ENCODE measurements at places on chromosomes 3 and 15.

GRCh38 chr15:62270216-62270921 is 105.3 kb upstream of the C2CD4B start:
- peaks cover 1% of the 10 kb centered on the region for H3K36me3 ChIP-seq
- peaks cover 9% of the 10 kb centered on the region for H3K27me3 ChIP-seq

DNA sequence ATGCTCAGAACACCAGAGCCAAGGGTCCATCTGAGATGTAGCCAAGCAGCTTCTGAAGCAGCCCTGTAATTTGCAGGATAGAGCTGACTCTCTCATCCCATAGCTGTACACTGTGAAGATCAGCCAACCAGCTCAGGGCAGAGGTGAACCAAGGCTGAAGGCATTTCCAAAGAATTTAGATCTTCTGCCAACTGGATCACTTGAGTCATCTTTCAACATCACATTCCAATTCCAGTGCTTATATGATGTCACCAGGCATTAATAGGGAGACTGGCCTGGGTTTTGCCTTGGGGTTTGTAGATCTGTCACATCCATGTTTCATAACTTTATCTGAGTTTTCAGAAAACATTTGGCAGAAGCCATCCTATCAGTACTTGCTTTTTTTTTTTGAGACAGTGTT is 98.2 kb downstream of the NR2F2 start:
- H3K4me3 ChIP-seq: no peak overlapping the region
- DNase-seq: no peak
- H3K27ac ChIP-seq: no peak overlapping the region
- no peaks in the 10 kb centered on the region for H3K36me3 ChIP-seq

GRCh38 chr3:65828706-65829105 is 210.0 kb downstream of the MAGI1 start:
- H3K4me3 ChIP-seq: no peak overlapping the region
- DNase-seq: no peak
- H3K27me3 ChIP-seq: no peaks in the 10 kb centered on the region

DNA sequence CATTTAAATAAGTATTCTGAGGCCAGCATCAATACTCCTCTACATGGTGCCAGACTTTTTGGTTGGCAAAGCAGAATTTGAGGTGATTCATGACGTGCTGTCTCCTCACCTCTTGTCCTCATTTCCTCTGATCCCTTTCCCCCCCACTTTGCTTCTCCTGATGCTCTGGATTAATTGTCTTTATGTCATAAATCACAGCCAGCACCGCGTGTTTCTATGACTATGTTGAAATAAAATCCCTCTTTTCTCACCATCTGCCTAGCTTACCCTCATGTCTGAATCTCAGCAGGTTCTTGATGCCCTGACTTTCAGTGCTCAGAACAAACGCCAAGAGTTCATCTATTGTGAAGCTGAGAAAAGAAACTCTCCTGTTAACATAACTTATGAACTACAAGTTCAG is 19.7 kb upstream of the PTPRG start:
- no peaks in the 10 kb centered on the region for H3K27me3 ChIP-seq
- H3K4me1 ChIP-seq: no peaks in the 10 kb centered on the region
- DNase-seq: no peak
- no peak overlapping the region for H3K27ac ChIP-seq
- H3K4me3 ChIP-seq: no peak overlapping the region
- no peaks in the 10 kb centered on the region for H3K36me3 ChIP-seq

DNA sequence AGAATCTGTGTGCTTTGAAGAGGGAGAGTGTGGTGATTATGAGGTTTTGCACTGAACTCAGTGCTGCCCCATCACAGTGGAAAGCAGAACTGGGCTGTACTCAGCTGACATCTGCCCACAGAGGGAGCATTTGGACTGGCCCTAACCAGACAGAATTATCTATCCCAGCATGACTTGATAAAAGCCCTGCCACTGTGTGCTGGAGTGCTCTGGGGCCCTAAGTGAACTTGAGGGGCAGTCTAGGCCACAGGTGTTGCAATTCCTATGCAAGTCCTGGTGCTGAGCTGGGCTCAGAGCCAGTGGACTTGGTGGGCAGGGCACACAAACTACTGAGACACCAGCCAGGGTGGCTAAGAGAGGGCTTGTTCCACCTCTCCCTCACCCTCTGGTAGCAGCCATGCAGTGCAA is 269.2 kb upstream of the CTNNB1 start:
- H3K36me3 ChIP-seq: no peaks in the 10 kb centered on the region
- H3K27ac ChIP-seq: no peak overlapping the region
- H3K4me1 ChIP-seq: no peaks in the 10 kb centered on the region
- H3K27me3 ChIP-seq: peaks cover 66% of the 10 kb centered on the region
- no peak for DNase-seq
- no peak overlapping the region for H3K4me3 ChIP-seq

DNA sequence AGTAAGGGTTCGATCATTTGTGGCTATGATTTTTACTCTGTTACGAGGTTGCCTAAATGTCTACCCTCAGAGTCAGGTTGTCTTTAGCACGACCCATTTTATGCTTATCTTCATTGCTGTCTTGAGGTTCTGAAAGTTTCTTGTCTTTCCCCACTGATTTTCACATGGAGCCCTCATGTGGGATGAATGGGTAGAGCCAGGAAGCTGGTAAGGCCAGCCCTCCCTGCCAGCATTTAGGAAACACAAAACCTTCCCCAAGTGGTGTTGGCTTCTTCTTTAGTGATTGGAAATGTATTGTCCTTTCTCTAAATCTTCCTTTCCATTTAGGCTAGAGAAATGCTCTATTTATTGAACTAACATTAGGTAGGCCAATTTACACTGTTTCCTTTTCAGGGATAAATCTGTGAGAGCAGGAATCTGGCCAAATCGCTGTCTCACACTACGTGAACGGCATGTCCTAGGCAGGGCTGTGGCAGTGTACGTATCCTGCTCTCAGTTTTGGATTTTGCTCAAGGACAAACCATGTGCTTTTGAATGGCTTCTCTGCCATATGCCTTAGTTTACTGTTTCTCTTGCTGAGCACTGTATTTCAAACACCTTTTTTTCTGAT is 43.7 kb downstream of the MYZAP start:
- H3K4me3 ChIP-seq: no peak overlapping the region
- H3K27me3 ChIP-seq: peaks cover 28% of the 10 kb centered on the region
- no peaks in the 10 kb centered on the region for H3K36me3 ChIP-seq

DNA sequence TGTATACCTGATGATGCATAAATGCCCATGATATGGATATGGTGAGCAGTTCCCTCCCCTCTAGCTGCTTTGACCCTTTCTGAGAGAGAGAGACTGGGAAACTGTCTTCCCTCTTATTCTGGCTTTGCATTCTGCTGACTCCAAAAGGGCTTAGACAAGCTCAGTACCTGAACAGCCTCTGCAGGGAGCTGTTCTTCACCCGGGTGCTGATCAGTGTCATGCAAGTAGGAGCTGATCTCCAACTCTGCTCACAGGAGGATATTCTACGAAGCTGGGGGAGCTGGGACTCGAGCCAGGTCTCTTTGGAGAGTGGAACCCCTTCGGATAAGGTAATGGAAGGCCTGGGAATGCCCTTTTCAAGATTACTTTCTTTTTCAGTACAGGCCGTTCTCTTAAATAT is 237.1 kb downstream of the RYR3 start:
- no peak for DNase-seq
- no peak overlapping the region for H3K4me3 ChIP-seq
- no peaks in the 10 kb centered on the region for H3K4me1 ChIP-seq
- no peaks in the 10 kb centered on the region for H3K27me3 ChIP-seq
- H3K27ac ChIP-seq: no peak overlapping the region

- H3K4me1 ChIP-seq: peaks cover 63% of the 10 kb centered on the region
- peak overlapping the region; percentile 100 for H3K4me3 ChIP-seq
- H3K36me3 ChIP-seq: peaks cover 50% of the 10 kb centered on the region
- no peaks in the 10 kb centered on the region for H3K27me3 ChIP-seq
- peak overlapping the region; percentile 99 for H3K27ac ChIP-seq
- DNase-seq: no peak
Observed at GRCh38 chr3:187744169-187745151, 808 bp downstream of the BCL6 start.

- peaks cover 41% of the 10 kb centered on the region for H3K4me1 ChIP-seq
- H3K4me3 ChIP-seq: peak overlapping the region; percentile 89
- DNase-seq: no peak
- H3K27me3 ChIP-seq: no peaks in the 10 kb centered on the region
- peaks cover 38% of the 10 kb centered on the region for H3K36me3 ChIP-seq
- peak overlapping the region; percentile 95 for H3K27ac ChIP-seq
Observed at GRCh38 chr3:133572158-133573053, 1.1 kb upstream of the CDV3 start.

- DNase-seq: no peak
- peaks cover 57% of the 10 kb centered on the region for H3K27me3 ChIP-seq
- H3K27ac ChIP-seq: no peak overlapping the region
- H3K36me3 ChIP-seq: peaks cover 2% of the 10 kb centered on the region
- H3K4me3 ChIP-seq: no peak overlapping the region
Observed at GRCh38 chr15:48966595-48967301, 3.0 kb upstream of the SHC4 start.

- no peak overlapping the region for H3K4me3 ChIP-seq
- H3K27me3 ChIP-seq: peaks cover 40% of the 10 kb centered on the region
- no peaks in the 10 kb centered on the region for H3K4me1 ChIP-seq
- H3K27ac ChIP-seq: no peak overlapping the region
- H3K36me3 ChIP-seq: no peaks in the 10 kb centered on the region
Observed at GRCh38 chr15:62546628-62547027, 381.5 kb upstream of the C2CD4B start.

DNA sequence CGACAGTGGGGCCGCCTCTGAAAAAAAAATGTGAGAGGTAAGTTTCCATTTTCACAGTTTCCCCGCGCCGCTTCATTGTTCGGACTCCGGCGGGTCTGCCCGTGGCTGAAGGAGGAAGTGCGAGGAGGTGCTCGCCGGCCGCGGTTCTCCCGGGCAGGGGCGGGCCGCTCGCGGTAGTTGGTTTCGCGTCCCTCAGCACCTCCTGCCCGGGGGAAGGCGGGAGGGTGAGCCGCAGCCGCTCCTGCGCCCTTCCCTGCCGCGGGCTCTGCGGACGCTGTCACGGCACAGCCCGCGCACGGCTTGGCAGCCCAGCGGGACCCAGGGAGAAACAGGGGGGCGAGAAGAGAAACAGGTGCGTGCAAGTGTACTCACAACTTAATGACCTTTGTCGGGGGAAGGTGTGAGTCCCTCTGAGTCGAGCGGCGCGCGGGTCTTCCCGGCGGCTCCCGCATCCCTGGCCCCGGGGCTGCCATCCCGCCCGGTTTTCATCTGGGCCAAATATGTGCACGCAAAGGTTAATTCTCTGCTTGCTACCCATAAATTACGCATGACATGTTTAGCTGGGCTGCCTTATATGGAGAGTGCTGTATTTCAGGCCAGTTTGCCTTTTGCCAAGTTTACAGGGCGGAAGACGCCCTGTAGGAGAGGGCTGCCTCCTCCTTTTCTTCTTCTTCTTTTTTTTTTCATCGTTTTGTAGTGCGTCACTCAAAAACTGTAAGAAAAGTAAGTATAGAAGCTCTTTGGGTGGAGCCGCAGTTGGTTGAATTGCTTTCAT is 514 bp downstream of the MBNL1 start:
- no peaks in the 10 kb centered on the region for H3K27me3 ChIP-seq
- H3K27ac ChIP-seq: peak overlapping the region; percentile 74
- peaks cover 51% of the 10 kb centered on the region for H3K36me3 ChIP-seq
- DNase-seq: peak; percentile 37
- H3K4me1 ChIP-seq: peaks cover 71% of the 10 kb centered on the region
- H3K4me3 ChIP-seq: peak overlapping the region; percentile 92

DNA sequence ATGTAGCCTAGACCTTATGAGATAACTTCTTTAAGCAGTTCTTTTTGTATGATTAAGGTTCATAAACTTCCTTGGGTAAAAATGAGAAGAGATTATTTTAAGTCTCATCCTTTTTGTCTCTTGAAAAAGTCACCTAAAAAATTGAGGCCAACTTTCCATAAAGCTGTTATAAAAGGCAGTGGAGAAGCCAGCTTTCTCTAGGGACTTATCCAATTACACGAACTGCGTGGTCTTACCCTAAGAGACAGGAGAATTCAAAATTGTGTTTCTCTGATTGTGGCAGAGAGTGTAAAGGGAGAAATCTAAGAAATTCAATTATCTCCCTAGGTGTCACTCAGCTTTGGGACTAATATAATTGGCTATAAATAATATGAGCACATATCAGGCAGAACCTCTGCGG is 262.0 kb downstream of the SHOX2 start:
- no peak overlapping the region for H3K27ac ChIP-seq
- no peaks in the 10 kb centered on the region for H3K36me3 ChIP-seq
- H3K4me1 ChIP-seq: no peaks in the 10 kb centered on the region
- H3K27me3 ChIP-seq: no peaks in the 10 kb centered on the region

GRCh38 chr3:42179110-42179725 is 86.8 kb downstream of the CCK start:
- H3K27me3 ChIP-seq: no peaks in the 10 kb centered on the region
- DNase-seq: no peak
- H3K4me3 ChIP-seq: no peak overlapping the region

- no peaks in the 10 kb centered on the region for H3K27me3 ChIP-seq
- DNase-seq: no peak
- peaks cover 9% of the 10 kb centered on the region for H3K4me1 ChIP-seq
- H3K27ac ChIP-seq: no peak overlapping the region
- H3K36me3 ChIP-seq: peaks cover 2% of the 10 kb centered on the region
Observed at GRCh38 chr15:70514251-70514650, 249.1 kb downstream of the UACA start.

- no peak for DNase-seq
- H3K4me3 ChIP-seq: no peak overlapping the region
- H3K36me3 ChIP-seq: peaks cover 6% of the 10 kb centered on the region
- H3K27ac ChIP-seq: no peak overlapping the region
Observed at GRCh38 chr3:126952983-126953660, 29.8 kb upstream of the PLXNA1 start.

DNA sequence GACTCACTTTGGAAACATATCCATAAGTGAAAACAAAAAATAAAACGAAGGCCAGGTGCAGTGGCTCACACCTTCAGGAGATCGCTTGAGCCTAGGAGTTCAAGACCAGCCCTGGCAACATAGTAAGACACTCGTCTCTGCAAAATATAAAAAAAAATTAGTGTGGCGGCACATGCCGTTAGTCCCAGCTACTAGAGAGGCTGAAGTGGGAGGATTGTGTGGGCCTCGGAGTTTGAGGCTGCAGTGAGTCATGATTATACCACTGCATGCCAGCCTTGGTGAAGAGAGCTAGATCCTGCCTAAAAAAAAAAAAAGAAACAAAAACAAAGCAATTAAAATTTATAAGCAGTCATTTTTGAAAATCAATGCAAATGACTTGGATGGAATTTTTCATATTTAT is 54.7 kb upstream of the NANOGP8 start:
- no peaks in the 10 kb centered on the region for H3K27me3 ChIP-seq
- H3K4me1 ChIP-seq: no peaks in the 10 kb centered on the region
- H3K36me3 ChIP-seq: no peaks in the 10 kb centered on the region
- no peak for DNase-seq
- no peak overlapping the region for H3K27ac ChIP-seq
